ENCODE measurements at places on chromosomes 2 and 18.

- no peak for DNase-seq
Measured at GRCh38 chr2:164793529-164793928, 48.1 kb downstream of the COBLL1 start.

- no peak for DNase-seq
Measured at GRCh38 chr2:85873679-85874078, 15.1 kb downstream of the ST3GAL5 start.

- no peak for DNase-seq
Measured at GRCh38 chr2:38610851-38611801, 8.4 kb upstream of the HNRNPLL start.

GRCh38 chr2:174338671-174339560 lies 4.2 kb downstream of the SP9 start:
- no peak for DNase-seq

DNA sequence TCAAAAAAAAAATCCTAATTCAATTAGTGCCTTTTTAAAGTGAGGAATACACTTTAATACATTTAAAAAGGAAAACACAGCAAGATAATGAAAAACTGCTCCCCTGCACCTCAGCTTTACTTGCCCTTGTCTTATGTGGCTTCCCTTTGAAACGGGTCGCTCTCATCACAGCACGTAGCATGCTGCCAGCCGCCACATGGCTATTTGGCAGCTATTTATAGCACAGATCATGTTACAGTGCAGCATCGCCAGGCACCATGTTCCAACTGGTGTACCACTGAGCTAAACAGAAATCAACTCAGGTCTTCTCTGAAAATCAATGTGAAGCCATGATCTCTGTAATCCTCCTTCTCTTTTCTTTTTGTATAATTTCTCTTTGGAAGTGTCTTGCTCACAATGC lies 65.1 kb downstream of the TMEM182 start:
- DNase-seq: no peak

- no peak for DNase-seq
Measured at GRCh38 chr2:216590780-216591179, 42.4 kb upstream of the IGFBP2 start.

DNA sequence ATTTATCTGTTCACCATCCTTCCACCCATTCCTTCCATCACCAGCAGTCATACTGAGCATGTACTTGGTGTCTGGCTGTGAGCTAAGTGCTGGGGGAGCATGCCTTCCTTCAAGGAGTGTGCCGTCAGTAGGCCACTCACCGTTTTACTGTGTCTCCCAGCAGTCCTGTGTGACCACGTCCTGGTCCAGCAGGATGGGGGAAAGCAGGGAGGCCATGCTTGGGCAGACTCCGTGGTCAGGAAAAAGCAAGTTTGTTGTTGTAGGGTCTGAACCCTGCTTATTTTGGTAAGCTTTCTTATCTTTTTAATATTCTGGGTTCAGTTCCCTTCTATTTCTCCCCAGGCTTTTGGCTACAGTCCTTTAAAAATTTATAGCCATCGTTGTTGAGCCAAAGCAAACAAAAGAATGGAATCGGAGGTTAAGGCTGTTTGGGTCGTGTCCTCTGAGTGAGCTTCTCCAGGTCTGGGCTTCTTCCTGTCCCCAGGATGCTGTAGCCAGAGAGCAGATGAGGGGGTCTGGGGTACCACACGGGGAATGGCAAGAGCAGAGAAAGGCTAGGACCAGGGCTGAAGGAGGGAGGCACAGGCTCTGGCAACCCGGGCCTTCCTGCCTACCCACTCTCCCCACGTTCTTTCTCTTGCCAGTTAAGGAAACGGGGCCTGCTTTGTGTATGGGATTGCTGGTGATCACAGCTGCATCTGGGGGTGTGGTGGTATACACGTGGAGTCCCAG lies 13.5 kb downstream of the SLC30A3 start:
- DNase-seq: no peak

DNA sequence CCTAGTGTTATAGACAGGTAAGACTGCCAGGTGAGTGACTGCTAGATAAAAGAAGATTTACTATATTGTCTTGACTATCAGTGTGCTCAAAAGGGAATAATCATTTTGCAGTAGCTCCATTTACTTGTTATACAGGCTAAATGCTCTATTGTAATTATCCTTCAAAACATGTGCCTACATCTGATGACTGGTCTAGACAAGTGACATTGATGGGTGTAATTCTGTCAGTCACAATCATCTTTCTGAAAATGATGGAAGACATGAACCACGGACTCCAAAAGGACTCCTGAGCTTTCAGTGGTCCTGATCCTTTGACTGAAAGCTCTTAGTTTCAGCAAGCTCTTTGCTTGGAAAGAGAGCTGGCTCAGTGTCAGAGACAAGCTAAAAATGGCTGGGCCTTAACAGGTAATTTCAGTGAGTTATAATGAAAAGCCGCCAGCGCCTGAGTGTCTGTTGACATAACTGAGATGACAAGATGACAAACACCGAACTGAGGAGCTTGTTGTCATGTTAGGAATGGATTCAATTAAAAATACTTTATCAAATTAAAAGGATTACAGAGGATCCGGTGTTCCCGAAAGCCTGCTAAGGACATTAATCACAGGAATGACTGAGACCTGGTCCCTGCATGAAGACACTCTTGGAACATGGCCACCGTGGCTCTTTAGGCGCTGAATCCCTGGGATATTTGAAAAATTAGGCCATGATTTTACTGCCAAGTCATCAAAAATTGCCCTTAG lies 141.7 kb downstream of the CMPK2 start:
- no peak for DNase-seq

- DNase-seq: no peak
Measured at GRCh38 chr18:27860011-27860410, 316.9 kb downstream of the CDH2 start.

DNA sequence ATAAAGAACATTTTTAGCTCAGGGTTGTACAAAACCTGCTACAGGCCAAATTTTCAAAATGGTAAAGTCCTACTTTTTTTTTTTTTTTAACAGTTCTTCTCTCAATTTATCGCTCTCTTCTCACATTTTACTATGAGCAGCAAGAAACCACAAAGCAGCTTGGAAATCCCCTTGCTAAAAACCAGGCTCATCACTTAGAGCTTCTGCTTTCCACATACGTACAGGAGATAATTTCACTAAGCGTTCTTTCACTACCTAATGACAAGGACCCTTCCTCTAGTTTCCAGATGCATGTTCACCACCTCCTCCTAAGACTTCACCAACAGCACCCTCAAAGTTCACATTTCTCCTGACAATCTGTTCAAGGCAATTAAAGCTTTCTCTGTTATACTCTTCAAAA lies 294.9 kb upstream of the CYRIA start:
- no peak for DNase-seq

DNA sequence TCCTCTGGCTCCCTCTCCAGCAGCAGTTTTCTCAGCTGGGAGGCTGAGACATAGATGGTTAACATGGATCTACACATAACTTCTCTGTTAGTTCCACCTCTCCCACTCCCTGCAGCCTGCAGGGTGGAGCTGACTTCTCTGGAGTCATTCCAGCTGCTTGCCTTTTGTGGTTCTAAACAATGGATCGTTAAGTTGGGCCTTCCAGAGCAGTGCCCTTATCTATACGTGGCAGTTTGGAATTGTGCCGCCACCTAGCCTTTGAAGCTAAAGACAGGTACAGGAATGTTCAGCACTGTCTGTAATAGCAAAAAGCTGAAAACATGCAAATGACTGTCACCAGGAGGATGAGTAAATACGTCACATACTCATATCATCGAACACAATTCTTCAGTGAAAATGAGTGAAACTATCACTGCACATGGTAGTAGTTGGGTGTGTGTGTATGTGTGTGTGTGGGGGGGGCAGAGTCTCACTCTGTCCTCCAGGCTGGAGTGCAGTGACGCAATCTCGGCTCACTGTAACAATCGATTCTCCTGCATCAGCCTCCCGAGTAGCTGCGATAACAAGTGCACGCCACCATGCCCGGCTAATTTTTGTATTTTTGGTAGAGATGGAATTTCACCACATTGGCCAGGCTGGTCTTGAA lies 50.3 kb downstream of the SH2D6 start:
- no peak for DNase-seq

- DNase-seq: peak; percentile 83
Measured at GRCh38 chr2:26764078-26764887, at the start of gene SLC35F6. Gene SLC35F6, plus strand, starts transcription at chr2:26764284. Its CDS starts 66 bp downstream, at chr2:26764350.

GRCh38 chr2:58939388-58939787 lies 698.3 kb upstream of the FANCL start:
- DNase-seq: no peak

GRCh38 chr18:78849458-78849857 lies 130.2 kb upstream of the SALL3 start:
- no peak for DNase-seq

All from activated gamma-delta T cell treated with Interleukin-2 at 50 U/mL for 16 hours (primary cell).